ENCODE measurements at places on chromosomes 7 and 10.

- no peak for DNase-seq
Observed at GRCh38 chr7:127678947-127679346, 27.0 kb downstream of the SND1 start.

- DNase-seq = no peak
Observed at GRCh38 chr10:117754770-117755658, 212.5 kb downstream of the EMX2 start.

DNA sequence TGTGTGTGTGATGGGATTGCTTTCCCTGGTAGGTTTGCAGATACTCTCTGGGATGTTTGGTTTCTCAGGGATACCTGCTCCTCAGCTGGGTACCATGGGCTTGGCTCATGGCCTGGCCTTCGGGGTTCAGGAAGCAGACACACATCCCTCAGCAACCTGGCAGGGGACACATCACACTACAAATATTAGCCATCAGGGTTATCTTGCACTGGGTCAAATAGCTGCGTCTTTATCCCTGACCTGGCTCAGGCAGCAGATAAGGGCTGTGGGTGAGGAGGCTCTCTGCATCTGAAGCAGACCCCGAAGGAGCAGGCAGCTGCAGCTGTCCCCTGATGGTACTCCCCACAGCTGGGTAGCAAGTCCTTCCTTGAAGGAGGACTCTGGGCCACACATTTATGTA is 25.7 kb upstream of the CDHR3 start:
- no peak for DNase-seq

DNA sequence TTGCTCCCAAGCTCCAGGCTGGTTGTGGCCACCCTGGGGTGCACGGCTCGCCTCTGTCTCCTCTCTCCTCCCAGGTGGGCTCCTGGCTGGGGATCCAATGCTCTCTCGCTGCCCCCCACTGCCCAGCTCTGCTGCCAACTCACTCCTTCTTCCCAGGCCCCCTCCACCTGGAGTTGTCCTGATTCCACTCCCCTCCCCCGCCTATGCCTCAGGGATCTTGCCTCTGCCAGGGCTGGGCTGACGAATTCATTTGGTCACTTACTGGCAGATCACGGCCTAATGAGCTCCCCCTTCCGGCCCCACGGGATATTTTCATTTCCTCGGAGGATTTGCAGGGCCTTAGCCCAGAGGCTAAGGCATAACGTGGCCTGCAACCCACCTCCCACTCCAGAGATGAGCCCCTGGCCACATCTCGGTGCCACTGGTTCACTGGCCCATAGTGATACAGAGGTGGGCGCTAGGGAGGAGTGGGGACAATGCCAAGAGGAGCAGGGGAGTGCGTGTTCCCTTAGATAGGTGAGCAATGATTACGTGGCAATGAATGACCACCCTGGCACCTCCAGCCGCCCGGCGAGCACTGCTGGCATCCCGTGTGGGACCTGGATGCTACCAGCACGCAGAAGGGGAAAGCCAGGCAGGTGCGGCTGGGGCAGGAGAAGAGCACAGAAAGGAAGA is 344.6 kb upstream of the SHH start:
- no peak for DNase-seq

GRCh38 chr10:6142644-6143043 is 53.8 kb downstream of the RBM17 start:
- DNase-seq = no peak

- DNase-seq = peak; percentile 62
Observed at GRCh38 chr10:404346-404745, 269.1 kb downstream of the ZMYND11 start.

- DNase-seq = no peak
Observed at GRCh38 chr7:92708111-92709042, 118.2 kb upstream of the FAM133B start.

- no peak for DNase-seq
Observed at GRCh38 chr7:55177068-55177530, 158.3 kb downstream of the EGFR start.

GRCh38 chr7:80362010-80362618 is 149.8 kb downstream of the GNAT3 start:
- no peak for DNase-seq

GRCh38 chr10:123633106-123633505 is 33.0 kb upstream of the GPR26 start:
- DNase-seq = no peak

GRCh38 chr10:83222300-83222699 is 917.0 kb upstream of the GHITM start:
- DNase-seq = no peak

GRCh38 chr10:37220866-37221265 is 95.5 kb downstream of the ANKRD30A start:
- no peak for DNase-seq

DNA sequence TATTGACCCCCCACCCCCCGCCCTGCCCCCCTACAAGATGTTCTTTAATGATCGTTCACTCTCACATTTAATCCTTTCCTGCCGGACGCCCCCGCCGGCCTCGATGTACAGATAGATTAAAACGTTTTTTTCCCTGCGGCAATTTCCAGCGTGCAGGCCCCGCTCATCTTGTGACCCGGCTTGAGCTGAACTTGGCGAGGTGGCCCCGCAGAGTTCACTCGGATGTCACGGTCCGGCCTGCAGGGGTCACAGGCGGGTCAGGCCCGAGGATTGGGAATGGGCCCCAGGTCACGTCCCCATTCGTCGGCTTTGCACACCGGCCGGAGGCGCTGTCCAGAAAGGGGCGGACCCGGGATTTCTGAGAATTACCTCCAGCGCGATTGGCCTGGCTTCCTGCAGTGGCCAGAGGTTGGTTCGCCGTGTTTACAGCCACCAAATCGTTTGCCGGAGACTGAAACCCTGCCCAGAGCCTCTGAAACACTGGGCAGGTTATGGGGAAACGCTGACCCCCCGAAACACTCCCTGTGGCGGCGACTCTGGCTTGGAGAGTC is 1.9 kb upstream of the CYP26A1 start:
- no peak for DNase-seq

DNA sequence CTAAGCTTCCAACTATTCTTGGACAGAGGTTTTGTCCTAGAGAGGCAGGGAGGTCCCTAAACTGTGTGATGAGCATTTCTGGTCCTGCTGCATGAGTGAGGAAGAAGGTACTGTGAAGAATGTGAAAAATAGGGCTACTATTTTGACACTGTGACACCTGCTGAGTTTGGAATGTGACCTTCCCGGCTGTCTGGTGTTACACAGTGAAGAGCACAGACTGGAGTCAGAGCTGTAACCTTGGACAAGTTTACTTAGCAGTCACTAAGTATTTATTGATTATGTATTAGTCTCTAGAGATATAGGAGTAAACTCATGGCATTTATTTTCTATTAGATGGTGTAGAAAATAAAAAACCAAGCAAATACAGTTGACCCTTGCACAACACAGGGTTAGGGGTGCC is 12.3 kb downstream of the GOLGA7B start:
- no peak for DNase-seq

GRCh38 chr10:88347597-88348304 is 235.4 kb downstream of the RNLS start:
- DNase-seq = no peak

GRCh38 chr7:94609561-94609960 is 46.4 kb downstream of the SGCE start:
- DNase-seq = no peak

DNA sequence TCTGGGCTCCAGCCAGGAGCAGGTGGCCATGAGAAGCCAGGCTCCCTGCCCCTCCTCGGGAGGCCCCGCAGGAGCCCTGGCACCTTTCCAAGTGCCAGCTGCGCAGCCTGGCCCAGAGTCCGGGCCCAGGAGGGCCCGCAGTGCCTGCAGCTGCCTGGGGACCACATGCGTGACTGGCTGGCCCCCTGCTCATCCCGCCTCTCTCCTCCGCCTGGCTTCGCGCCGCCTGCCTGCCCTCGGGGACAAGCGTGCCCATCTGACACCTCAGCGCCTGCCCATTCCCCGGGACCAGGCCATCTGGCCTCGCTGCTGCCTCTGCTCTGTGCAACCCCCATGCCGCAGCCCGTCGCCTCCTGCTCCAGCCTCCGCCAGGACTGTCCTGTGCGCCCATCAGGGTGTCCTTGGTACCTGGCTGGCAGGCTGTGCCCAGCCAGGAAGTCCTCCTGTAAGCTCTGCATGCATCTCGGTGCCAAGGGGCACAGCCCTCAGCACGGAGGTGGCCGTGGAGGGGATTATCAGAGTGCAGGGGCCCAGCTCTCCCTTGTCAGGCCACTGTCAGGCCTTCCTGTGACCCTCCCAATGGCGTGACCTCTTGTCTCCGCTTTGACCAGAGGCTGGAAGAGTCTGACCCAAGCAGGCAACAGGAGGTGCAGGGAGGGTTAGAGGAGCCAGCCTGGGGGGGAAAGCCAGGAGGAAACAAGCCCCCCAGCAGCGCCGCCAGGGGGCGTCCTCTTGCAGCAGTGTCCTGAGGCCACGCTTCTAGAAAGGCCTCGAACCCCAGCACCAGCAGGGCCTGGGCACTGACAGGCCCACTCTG is 50.5 kb downstream of the TMEM209 start:
- no peak for DNase-seq

GRCh38 chr10:111081595-111081994 is 4.8 kb downstream of the ADRA2A start:
- no peak for DNase-seq

- DNase-seq = peak; percentile 67
Observed at GRCh38 chr7:46133072-46133471, 212.0 kb upstream of the IGFBP3 start.

- no peak for DNase-seq
Observed at GRCh38 chr10:652233-652632, 37.2 kb downstream of the DIP2C start.

- DNase-seq = no peak
Observed at GRCh38 chr7:28107960-28108359, 72.6 kb downstream of the JAZF1 start.

- DNase-seq = no peak
Observed at GRCh38 chr7:148867596-148868377, 16.3 kb downstream of the EZH2 start.

DNA sequence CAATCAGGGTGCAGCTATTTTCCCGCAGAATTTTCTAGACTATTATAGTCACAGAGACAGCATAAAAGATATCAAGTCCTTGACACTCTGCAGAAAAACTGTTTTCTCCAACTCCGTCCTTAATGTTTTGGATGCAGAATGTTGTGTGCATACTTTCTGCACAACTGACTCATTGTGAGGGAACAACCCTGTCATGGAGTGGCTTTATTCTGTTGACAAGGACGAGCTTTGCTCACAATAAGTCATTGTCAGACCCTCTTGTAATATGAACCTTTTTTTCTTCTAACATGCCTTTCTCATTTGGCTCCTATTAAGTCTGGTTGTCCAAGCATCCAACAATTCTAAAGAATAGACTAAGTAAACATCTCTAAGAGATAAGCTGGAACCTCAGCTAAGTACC is 17.3 kb downstream of the ABCB4 start:
- DNase-seq = no peak

DNA sequence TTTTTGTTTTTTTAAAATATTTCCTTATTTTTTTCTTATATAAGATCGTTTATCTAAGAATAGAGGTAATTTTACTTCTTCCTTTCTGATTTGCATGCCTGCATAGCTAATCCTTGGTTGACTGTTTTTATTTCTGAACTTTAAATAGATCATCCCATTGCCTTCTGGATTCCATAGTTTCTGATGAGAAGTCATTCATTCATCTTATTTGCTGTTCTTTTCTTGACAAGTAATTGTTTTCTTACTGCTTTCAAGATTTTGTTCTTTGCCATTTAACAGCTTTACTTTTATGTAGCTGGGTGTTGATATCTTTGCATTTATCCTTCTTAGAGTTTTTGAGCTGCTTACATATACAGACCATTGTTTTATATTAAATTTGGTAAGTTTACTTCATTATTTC is 437.9 kb downstream of the SDK1 start:
- DNase-seq = no peak

DNA sequence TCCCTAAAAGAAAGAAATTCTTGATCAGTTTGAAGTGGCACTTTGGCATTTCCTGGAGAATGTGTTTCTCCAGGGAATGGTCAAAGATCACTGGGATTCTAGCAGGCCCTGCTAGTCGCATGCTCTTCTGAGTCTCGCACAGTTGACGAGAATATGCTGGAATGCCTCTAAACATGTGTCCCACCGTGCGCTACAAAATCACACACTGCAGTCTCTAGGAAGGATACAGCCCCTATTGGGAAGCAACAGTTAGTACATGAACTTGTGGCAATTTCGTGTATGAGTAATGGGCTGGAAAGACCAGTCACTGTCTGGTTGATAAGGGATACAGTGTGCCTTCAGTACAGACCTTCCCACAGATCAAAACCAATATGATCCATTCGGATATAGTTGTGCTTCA is 257.9 kb downstream of the PRPF18 start:
- no peak for DNase-seq
